ENCODE measurements at places on chromosomes 2 and 18.

DNA sequence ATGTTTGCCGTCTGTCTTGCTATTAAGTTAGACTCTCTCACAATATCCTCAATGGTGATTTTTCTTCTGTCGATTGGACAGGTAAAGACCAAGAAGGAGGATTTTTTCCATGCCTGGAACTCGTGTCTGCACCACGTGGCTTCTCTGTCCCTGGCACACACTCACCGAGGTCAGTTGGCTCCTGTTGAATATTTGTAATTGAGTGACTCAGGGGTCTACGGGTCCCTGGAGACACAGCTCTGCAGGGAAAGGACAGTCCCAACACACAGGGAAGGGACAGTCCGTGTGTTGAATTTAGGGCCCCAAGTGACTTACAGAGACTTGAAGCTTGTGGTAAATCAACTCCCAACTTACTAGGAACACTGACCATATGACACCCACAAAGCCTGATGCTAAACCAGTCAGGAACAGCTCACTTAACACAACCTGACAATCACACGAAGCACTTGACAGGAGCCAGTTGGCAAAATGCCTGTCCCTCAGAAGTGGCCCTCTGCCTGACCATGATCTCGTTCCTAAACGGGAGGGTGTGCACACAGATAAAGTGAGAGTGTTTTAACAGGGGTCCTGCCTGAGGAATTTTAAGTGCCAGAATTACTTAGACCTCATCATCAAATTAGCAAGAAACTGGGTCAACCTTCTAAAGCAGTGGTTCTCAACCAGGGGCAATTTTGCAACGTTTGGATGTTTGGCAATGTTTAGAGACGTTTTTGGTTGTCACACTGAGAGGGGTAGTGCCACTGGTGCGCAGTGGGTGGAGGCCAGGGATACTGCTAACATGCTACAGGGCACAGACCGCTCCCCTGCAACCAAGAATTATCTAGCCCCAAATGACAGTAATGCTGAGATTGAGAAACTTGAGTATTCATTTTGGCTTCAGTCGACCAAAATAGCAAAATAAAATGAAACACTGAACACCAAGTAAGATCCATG is 88.9 kb upstream of the BCL2L11 start:
- no peak for DNase-seq

GRCh38 chr2:190838492-190838910 is 42.1 kb upstream of the GLS start:
- no peak for DNase-seq

GRCh38 chr2:216690853-216691741 is 4.3 kb downstream of the IGFBP5 start:
- DNase-seq, result no peak

GRCh38 chr2:193371200-193371599 is 1176.5 kb upstream of the TMEFF2 start:
- DNase-seq, result no peak

DNA sequence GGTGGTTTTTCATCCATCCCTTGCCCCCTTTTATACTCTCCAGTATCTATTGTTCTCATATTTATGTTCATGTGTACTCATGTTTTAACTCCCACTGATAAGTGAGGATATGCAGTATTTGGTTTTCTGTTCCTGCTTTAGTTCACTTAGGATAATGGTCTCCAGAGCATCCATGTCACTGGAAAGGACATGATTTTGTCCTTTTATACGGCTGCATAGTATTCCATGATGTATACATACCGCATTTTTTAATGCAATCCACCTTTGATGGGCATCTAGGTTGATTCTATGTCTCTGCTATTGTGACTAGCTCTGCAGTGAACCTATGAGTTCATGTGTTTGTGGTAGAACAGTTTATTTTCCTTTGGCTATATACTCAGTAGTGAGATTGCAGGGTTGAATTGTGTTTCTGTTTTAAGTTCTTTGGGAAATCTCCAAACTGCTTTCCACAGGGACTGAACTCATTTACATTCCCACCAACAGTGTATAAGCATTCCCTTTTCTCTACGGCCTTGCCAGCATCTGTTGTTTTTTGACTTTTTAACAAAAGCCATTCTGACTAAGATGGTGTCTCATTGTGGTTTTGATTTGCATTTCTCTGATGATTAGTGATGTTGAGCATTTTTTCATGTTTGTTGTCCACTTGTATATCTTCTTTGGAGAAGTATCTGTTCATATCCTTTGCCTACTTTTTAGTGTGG is 420.2 kb downstream of the THSD7B start:
- no peak for DNase-seq

- DNase-seq, result no peak
These were observed 415.9 kb downstream of the EPHA4 start for GRCh38 chr2:221156062-221156734.

- DNase-seq, result no peak
These were observed 410 bp upstream of the TGIF1 start for GRCh38 chr18:3449512-3450011.

GRCh38 chr2:121307048-121307447 is 22.0 kb upstream of the TFCP2L1 start:
- DNase-seq, result no peak

- no peak for DNase-seq
These were observed at the start of gene EMILIN1 for GRCh38 chr2:27078267-27079194. Gene EMILIN1 (plus strand): TSS chr2:27078615. CDS start chr2:27079066, 451 bp downstream.

DNA sequence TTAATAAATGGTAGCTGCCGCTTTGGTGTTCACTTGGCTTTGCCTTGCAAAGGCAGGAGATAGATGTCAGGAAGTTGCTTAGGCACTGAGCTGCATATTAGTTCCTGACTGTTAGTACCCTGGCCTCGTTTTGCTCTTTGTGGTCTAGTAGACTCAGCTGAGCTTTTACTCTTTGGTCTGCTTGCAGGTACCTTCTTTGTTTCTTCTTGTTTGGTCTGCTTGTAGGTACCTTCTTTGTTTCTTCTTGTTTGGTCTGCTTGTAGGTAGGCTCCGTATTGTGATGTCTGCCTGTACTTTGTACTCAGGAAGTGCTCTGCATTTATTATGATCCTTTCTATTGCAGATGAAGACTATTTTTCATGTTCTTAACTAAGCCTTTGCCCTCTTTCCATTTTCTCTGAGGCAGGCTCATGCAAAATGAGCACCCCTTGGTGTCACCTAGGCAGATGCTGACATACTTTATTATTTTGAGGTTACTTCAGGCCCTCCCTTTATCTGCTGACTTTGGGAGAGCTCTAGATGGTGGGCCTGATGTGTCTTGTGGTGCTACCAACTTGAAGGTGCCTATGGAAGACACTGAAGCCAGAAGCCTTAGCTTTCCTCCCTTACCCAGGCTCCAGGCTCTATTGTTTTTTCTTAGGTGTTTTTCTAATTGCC is 6.0 kb downstream of the RPIA start:
- peak; percentile 4 for DNase-seq

- DNase-seq, result no peak
These were observed 421.3 kb downstream of the LPIN1 start for GRCh38 chr2:12167525-12168317.

DNA sequence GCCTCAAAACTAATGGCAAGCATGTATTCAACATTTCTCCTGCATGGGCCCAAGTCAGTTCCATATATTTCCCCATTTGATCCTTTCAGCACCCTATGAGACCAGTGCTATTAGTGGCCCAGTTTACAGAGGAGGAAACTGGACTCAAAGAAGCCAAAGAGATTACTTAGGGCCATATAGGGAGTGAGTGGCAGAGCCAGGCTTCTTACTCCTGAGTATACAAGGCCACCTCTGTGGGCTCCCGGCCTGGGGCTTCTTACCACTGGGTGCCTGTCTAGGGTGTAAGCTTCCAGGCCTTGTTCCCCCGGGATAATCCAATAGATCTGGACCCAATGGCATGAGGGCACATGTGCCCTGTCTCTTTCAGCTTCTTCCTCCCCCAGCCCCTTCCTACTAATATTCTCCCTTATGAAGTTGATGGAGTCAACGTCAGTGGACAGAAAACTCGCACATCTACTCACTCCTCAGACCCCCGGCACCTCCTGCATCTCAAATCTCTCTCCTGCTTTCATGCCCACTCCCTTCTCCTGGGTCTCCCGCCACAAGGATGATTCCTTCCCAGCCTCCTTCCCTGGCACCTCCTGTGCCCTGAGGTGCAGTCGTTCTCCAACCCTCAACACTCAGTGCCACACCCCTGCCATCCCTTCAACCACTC is 222.6 kb downstream of the ANAPC1 start:
- DNase-seq, result no peak

DNA sequence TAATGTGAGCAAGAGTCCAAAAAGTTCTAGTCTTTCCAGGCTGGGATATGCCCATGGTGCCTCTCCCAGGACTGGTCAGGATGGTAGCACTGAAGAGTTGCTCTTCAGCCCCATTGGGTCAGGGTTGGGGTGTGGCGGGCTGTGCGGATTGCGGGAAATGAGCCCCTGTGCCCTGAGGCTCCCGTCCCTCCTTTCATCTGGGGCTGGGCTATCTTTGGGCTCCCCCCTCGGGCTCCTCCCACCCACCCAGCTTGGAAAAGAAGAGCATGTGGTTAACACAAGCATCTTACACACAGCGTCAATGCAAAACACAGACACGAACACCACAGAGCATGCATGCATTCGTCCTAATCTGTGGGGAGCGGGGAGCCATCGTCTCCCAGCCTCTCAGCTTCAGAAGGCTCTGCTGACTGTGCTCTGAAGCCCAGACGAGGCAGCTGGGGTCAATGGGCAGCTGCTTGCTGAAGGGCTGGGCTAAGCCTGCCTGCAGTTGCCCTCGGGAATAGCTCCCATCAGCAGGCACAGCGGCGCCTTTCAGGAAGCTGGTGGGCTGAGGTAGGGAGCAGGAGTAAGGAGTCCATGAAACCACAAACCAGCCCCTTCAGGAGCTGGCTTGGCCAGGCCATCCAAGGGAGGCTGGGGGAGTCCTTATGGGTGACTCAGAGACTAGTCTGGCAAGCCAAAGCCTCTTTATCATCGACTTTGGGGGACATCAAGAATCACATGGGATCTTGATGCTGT is 112.9 kb downstream of the CLIP4 start:
- no peak for DNase-seq

DNA sequence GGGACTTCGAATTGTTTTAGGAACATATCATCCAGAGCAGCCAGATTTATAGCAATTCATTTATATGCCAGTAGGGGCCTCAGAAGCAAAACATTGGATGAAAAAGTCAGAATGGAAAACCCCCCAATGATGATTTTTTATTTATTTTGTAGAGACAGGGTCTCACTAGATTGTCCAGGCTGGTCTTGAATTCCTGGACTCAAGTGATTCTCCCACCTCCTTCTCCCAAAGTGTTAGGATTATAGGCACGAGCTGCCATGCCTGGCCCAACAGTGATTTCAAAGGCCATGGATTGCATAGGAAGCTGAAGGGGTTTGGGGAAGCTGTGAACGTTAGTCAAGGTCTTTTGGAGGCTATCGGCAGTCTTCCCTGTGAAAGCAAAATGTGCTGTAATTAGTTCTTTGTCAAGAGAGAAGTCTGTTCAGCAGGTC is 21.9 kb upstream of the MCFD2 start:
- no peak for DNase-seq

DNA sequence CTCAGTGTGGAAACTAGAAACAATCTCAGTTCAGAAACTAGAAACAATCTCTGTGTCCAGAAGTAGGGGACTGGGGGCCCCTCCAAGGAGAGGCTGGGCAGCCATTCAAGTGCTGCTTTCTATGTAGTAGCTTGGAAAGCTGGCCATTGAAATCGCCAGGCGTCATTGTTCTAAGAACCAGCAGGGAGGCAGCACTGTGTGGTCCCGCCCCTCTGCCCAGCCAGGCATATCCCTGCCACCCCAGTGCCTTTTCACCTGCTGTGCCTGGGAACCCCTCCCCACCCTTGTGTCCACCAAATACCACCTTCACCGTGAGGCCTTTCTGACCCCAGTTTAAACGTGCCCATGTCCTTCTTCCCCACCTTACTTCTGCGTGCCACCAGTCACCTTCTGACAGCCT is 221.6 kb downstream of the GBX2 start:
- no peak for DNase-seq

DNA sequence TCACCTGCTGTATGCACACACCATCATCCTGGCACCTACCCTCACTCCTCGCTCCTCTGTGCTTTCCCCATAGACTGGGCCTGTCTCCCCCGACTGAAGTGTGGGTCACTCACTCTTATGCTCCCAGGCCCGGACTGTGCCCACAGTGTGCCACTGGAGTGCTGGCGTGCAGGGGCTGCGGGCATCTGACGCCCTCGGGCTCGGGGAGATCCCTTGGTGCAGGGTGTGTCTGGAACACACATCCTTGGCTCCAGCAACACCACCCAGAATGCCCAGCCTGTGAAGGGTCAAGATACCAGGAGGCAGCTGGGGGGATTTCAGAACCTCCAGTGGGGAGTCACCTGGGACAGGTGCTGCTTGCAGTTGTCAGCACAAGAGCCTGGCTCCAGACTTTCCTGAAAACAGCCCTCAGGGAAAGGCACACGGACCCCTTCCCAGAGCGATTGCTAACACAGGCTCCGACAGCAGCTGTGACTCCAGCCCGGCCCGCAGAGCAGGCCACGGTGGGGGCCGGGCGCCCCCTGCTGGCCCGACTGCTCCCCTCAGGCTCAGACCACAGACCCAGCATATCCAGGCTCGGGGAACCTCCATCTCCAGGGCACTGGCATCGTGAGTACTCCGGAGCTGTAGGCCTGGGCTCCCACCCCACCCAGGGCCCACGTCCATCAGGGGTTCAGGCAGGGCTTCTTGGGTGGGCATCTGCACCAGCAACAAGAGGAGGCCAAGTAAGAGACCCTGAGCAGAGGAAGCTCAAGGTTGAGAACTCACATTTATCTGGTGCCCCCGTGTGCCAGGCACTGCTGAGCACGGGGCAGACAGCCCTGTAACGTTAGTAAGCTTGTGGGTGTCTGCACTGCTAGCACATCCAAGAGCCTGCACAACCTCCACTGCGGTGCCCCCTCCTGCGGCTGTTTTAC is 8.6 kb downstream of the HS1BP3 start:
- peak; percentile 63 for DNase-seq

DNA sequence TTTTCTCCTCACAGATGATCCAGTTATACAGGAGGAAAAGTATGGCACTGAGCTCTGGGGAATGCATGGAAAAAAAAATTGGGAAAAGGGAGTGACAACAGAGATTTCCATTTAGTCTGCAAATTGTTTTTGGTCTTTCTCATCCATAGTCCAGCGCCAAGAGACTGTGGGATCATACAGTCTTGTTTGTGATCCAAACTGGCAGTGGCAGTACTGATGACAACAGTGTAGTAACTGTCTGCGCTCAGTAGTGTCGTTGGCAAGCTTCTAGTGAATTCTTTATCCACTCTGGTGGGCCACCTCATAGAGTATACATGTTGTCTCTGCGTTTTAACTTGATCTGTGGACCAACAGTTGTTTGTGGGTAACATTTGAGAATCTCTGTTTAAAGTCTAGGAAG is 37.9 kb downstream of the GALNT1 start:
- no peak for DNase-seq

DNA sequence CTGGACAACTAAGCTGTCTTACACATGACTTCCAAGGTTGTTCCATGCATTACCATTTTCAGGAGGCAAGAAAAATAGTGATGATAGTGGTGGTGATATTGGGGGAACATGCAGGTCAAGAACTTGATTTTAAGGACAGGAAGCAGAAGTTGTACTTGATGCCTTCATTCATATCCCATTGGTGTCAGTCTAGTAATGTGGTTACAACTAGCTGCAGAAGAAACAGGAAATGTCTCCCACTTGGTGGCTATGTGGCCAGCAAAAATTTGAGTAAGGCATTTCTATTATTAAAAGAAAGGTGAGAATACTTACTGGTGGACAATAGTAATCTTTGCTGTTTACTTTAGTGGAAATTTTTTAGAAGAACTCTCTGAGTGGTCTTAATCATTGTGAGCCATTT is 103.4 kb downstream of the ALMS1 start:
- DNase-seq, result no peak
